ENCODE measurements at places on chromosomes 12 and 14.

- no peak for DNase-seq
Measured at GRCh38 chr12:83432176-83432719, 745.5 kb downstream of the TMTC2 start.

DNA sequence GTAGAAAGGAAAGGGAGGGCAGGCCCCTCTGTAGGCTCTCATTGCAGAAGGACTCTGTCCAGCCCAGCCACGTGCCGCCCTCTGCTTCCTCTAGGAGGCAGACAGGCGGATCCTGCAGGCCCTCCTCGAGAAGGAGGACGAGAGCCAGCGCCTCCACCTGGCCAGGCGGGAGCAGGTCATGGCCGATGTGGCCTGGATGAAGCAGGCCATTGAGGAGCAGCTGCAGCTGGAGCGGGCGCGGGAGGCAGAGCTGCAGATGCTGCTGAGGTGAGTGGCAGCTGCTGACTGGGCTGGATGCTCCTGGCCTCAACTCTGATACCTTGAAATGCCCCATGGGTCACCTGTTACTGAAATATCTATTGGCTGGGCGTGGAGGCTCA is 10.9 kb downstream of the TCHP start:
- DNase-seq = no peak

- peak; percentile 56 for DNase-seq
Measured at GRCh38 chr12:14256121-14256520, 109.4 kb upstream of the ATF7IP start.

- DNase-seq = peak; percentile 25
Measured at GRCh38 chr12:103799857-103800771, 40.9 kb downstream of the NT5DC3 start.

DNA sequence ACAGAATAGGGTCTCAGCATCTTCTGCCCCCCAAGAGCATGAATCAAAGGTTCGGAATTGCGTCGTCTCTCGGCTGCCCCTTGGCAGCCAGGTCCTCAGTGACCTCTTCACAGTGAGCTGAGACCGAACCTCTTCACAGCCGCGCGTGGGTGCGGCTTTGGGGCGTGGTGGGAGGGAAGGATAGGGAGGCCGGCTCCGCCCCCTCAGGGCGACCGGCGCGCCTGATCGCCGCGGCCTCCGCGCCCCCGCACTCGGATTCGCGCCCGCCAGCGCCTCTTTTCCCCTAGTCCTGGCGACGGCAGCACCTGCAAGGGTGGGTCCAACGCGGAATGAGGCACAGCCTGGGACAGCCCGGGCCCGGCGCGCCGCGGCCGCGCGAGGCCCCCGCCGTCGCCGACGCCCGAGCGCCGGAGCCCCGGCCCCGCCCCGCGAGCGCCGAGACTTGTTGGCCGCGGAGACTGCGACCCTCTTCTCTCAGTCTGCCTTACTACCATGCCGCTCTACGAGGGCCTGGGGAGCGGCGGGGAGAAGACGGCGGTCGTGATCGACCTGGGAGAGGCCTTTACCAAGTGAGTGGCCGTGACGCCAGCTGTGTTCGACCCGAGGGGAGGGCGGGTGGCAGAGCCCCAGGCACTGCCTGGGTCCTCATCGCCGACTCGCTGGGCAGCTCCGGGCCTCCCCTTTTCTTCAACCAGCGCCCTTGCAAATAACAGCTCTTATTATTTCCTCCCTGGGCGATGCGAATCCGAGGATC is at the start of gene ACTR10:
ACTR10 (plus strand) TSS at position 424 of the 754 bp plus-strand sequence; CDS start at position 493, 69 bp downstream.
- peak; percentile 73 for DNase-seq

DNA sequence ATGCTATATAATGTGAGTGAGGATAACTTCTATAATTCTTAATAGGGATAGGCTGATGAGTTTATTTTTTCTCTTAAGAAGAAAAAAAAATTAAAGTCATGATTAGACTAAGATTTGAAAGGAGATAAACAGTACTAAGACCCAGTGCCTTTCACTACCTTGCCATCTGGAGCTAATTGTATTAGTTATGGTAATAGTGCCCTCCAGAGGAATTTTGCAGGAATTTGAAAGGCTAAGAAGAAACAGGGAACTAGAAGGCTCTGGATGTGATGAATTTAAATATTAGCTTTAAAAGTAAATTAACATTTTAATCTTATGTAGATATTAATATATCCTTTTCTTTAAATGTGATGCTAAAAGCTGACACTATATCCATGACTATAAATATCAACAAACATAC is 36.6 kb upstream of the PIK3C2G start:
- DNase-seq = peak; percentile 50

DNA sequence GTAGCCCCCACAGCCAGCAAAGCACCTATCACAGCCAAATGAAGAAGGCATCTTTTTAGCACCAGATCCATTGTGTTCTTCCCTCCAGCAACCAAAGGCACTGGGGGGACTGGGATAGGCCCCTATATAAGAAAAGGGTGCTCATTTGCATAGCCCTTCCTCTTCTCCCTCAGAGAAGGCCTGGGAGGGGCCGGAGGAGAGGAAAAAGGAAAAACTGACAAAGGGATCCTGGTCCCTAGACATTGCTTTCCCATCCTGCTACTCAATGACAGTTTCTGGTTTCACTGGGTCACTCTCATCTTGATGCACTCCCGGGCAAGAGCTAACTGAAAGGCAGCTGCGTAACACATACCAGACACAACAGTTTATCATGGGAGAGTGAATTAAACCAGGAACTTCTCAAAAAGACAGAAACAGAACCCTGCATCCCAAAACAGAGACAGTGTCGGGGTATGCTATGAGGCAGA is at the start of gene PMEL:
PMEL (minus strand) TSS at position 102 of the 467 bp plus-strand sequence; CDS start at position 71, 31 bp downstream.
- no peak for DNase-seq

DNA sequence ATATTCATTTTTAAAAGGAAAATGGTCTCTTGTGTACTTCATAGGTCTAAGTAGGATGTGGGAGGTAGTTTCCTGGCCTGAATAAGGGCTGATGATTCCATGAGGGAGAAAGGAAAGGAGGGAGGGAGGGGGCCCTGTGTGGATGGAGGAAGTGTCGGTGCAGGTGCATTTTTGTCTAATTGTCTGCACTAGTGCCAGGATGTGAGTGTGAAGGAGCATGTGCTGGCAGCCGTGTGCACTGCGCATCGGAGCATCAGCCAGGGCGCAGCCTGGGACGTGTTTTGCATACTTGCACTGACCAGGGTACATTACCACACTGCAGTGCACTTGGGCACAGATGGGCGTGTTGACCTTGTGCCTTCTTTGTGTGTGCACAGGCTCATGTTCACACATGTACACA is 29.2 kb downstream of the SMUG1 start:
- DNase-seq = no peak

DNA sequence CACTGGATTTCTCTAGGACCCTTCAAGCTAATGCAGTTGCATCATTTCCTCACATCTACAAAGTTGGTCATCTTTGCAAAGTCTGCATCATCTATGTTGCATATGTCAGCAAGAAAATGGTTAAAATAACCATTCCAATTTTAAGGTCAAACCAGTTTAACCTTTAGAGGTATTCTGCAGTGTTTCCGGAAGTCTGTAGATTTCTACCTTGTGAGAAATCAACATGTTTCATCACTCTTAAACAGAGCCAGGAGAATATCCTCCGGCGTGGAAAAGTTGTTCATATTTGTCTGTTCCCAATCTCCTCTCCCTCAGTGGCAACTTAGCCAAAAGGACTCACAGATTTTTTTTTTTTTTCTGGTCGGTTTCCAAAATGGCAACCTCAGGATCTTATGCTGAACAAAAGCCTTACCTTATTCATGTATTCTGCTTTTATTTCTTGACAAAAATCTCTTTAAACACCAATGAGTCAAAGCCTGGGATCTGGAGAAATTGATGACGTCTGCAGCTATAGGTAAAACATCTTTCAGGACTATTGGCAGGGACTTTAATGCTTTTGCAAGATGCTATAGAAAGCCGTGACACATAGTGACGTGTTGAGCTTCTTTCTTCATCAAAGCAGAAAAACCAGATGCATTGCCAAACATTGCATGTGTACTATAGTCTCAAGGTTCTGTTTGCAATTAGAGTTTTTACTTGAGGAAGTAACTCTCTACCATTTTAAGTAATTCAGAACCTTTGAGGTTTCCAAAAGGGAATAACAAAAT is 16.0 kb upstream of the CDK17 start:
- peak; percentile 96 for DNase-seq

GRCh38 chr12:100404769-100405407 is 48.0 kb downstream of the SLC17A8 start:
- DNase-seq = peak; percentile 35

- DNase-seq = no peak
Measured at GRCh38 chr12:96482086-96482485, 7.3 kb upstream of the CFAP54 start.

DNA sequence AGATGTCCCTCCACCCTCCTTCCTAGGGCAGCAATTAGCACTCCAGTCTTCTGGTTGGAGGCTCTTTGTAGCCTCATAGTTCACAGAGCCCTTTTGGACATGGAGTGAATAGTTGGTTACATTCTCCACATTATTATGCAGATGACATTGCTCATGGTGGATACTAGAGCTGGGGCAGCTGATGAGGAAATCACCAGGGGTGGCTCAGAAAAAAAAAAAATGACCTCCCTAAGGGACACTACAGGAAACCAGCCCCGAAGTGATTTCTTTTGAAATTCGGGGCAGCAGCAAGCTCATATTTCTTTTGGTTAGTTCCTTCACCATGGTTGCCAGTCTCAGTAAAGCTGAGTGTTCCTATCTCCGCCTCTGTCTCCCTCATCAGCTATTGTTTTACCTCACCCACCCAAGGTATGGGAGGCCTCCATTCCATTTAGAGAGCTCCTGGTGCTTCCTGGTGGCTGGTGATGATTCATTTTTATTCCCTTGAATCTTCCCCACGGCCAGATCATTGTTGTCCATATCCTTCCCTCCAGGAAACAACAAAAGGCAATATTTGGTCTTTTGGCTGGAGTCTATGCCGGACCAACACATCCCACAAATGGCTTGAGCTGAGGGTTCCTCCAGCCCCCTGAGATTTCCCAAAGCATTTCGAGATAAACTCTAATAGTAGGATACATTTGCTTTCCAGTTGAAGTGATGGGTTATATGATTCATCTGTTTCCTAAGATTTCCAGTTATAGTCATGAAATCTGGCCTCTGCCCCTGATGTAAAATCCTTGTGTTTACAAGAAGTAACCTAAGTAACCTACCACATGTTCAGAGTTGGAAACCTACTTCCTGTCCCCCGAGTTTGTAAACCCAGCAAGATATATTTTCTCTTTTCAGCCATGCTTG is 56.2 kb upstream of the NID2 start:
- peak; percentile 78 for DNase-seq

DNA sequence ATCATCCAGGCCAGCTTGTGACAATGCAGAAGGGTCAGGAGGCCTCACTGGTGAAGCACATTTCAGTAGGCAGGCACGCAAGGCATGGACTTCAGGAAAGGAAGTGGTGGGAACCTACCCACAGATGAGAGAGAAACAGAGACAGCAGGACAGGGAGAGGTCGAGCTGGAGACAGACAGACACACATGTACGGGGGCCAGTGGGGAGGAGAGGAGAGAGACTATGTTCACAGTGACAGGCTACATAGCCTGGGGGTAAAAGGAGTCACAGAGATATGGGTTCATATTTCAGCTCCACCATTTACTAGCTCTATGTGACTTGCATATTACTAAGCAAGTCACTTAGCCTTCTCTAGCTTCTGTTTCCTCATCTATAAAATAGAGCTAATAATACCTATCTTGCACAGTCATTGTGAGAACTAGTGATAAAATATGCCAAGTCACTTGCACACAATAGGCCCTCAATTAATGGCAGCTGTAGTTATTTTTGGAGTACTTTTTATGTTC is 91.1 kb upstream of the FUT8 start:
- no peak for DNase-seq

DNA sequence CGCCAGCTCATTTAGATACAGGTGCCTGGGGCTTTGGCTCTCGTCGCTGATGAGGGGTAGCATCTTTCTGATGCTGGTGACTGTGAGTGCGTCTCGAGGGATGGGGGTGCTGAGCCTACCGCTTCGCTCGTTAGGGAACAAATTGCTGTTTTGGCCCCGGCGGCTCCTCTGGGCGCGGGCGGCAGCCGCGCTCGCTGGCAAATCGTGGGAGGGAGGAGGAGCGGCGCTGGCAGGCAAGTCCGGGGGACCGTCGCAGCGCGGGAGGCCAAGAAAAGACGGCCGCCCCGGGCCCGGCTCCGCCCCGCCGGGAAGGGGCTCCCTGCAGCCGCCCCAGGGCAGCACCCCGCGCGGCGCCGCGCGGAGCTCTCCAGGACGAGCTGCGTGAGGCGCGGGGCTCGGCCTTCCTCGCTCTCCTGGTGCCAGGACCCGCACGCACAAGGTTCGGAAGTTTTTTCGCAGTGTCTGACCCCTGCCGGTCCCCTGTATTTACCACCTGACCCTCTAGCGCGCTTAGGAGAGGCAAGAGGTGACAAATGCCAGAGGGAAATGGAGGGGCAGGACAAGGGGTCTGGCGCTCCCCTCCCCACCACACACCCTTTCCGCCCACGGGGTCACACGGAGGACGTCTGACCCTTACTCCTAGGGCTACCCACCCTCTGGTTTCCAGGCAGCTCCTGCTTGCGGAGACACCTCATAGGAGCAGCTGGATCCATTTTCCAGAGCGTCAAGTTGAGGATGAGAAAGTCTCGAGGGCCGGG is 899 bp upstream of the KCNH3 start:
- DNase-seq = no peak

GRCh38 chr12:97235102-97235501 is 227.5 kb upstream of the RMST start:
- DNase-seq = no peak

- DNase-seq = no peak
Measured at GRCh38 chr12:118498171-118498570, 121.8 kb downstream of the SUDS3 start.

DNA sequence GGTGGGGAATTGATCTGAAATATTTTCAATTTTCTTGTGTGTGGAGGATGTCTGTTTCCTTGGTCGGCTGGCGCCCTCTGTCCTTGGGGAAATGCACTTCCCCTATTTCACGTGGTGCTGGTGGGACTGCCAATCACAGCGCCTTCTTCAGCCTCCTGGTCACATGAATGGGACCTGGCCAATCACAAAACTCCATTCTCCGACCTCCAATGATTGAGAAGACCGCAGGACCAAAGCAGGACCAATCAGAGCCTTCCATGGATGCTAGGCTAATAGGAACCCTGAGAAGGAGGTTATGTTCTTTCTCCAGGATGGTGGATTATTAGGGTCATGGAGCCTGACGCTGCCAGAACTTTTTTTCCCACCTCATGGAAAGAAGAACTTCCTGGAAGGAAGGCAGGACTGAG is 188.7 kb downstream of the TTC8 start:
- DNase-seq = peak; percentile 13

DNA sequence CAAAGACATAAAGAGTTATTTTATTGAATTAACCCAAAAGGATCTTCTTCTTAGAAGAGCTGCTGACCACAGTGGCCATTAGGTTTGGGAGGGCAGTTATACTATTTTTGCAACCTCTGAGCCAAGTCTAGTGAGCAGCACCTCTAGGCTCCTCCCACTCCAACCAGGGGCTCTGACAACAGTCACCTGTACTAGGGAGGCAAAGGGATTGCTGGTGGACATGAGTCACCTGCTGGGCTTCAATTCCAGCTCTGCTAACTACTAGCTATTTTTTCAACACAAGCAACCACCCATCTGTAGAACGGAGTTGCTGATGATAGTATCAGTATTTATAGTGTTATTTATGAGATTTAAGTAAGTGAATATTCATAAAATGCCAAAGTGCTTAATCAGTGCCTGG is 166.0 kb downstream of the KLHL28 start:
- DNase-seq = no peak

GRCh38 chr12:92226071-92226661 is 80.5 kb upstream of the BTG1 start:
- DNase-seq = peak; percentile 59
